ENCODE measurements at places on chromosomes 6 and 20. TPM values are rescaled to one million over a fixed set of nuclear protein-coding genes. Genes with fewer than 3 reads are reported as not detected.

DNA sequence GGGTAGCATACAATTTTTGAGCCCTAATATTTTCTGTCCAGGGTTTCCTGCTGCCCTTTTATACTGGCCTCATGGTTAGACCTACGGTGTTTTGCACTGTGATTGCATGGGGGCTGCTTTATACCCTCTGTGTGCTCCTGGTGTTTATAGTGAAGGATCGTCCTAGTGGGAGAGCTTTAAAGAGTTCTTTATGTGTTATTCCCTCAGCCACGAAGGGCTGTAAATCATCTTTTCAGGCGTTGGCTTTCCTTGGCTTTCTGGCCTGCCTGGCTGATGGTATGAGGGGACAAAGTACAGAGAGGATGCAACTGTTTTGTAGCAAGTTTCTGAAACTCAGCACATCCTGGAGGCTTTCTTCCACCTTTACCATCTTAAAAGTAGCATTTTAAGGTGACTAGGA lies 464.3 kb downstream of the EPM2A start:
- no peak for DNase-seq

DNA sequence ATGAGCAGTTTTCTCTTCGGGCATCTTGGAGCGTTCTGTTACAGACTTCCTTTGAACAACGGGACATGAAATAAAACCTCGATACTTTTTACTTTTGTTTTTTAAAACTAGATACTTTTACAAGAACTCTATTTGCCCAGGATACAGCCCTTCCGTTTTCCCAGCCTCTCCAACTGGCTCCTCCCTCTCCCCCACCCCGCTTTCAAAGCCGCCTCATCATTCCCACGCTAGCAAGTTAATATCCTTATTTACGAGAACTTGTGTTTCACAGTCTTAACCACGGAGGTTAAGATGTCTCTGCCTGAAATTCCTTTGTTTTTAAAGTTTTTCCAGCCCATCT lies 241 bp upstream of the CFAP206 start:
- no peak for DNase-seq

DNA sequence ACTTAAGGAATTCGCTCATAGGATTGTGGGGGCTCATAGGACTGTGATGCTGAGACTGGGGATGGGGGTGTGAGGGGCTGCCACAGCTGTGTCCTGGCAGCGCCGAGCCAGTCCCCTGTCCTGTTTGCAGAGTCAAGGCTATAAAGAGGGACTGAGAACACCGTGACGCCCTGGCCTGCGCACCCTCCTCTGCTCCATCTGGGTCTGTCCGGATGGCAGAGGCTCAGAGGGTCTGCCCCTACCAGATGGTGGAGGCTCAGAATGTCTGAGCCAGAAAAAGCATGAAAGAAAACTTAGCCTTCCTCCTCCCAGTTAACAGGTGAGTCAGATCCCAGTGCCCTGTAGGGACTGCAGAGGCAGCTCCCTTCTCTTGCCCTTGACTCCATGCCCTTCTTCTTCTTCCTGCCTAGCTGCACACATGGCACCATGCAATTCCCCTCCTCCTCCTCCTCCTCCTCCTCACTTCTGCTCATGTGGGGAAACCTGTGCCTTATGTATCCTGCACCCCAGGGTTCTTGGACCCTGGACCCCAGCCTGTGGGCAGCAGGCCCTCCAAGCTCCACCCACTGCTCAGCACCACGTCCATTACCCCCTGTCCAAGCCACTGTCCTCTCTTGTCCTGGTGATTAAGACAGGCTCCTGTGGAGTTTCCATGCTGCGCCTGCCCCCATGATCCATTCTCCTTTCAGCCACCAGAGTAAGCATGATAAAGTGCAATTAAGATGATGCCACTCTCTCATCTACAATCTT lies 410.0 kb upstream of the SULF2 start:
- DNase-seq, result no peak

GRCh38 chr6:132725471-132725870 lies 11.6 kb upstream of the VNN1 start:
- no peak for DNase-seq

DNA sequence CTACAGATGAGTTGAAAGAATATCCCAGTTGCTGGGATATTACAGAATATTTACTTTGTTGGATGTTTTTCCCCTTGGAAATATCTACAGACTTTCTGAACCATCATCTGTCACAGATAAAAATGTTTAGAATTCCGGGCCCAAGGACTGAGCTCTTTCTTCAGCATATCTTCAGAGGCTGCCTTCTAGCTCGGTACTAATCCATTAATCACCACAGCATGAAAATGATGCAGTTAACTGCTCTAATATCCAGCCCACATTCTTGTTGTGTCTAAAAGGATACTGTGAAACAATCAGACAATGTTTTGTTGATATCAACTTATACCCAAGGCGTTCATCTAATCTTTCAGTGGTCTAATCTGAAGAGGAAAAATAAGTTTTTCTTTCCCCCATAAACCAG lies 247.4 kb downstream of the TBC1D32 start:
- no peak for DNase-seq

DNA sequence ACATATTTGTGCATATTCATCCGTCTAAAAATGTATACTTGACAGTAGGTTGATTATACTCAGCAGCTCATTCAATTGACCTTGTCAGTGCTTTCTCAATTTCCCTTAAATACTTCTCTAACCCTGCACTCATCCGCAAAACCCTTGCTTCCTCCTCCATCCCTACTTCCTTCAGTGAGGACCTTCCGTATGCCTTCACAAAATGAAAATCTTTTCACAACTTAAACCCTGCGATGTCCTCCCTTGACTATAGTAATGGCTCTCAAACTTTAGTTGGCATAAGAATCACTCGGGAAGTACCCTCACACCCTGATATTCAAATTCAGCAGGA lies 5.2 kb downstream of the MBOAT1 start:
- no peak for DNase-seq

GRCh38 chr6:83463886-83464285 lies 33.0 kb upstream of the ME1 start:
- no peak for DNase-seq

- no peak for DNase-seq
Observed at GRCh38 chr6:1479095-1479494, 89.7 kb downstream of the FOXF2 start.

GRCh38 chr6:78910591-78911171 lies 43.3 kb downstream of the IRAK1BP1 start:
- DNase-seq, result no peak

DNA sequence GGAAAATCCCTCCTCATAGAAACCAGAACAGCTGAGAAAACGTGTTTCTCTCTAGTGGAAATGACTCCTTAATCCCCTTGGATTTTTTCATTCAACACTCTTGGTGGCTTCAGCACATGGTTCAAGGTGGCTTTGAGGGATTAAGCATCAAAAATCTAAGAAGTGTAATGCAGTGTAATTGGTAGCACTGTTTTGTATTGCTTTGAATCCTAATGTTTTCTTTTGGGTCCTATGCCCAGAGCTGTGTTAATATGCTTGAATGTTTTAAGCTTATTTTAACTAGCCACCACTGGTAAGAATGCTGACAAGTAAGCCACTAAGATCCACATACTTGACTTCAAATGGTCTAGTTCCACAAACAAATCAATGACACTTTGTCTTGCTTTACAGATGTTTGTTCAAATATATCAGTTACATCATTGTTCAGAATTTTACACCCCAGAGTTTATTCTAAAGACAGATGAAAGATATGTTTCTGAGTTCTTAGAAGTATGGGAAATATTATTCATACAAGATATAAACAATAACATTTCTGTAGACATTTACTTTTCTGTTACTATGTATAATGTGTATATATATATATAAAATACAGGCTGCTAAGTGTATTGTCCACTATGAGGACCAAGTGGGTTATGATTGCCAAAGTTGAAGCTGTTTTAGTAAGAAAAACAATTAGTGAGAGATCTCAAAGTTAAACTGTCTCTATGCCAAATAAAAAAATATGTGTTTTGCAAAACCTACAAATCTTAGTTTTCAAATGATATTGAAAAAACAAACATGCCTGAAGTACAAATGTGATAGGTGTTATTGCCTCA lies 220.8 kb downstream of the OGFRL1 start:
- no peak for DNase-seq

DNA sequence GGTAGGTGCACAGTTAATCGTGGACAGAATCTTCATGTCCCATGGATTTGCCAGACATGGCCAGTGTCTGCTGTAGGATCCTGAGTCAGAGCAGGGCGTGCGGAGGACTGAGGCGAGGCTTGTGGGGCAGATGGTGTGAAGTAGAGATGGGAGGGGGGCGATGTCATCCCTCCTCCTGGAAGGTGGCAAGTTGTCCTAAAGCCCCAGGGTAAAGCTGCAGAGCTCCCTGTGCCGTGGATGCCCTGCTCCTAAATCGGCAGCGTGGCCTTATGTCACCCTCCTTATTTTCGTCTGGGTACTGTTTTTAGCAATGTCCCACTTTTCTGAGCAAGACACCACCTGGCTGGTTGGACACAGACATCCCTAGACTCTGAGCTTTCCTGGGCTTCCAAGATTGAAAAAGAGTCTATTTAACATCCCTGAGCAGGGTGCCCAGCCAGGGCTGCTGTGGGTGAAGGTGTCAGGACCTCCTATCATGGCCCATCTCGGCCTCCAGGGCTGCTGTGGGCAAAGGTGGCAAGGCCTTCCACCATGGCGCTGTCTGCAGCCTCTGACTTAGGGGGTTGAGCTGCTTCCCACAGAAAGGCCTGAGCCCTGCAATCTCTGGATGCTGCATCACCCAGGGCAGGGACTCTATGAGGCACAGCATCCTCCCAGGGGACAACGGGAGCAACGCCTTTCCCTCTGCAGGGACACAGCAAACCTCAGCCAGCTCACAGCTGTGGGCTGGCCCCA lies 145.4 kb downstream of the TTLL2 start:
- DNase-seq, result no peak

GRCh38 chr6:51257938-51258337 lies 439.3 kb downstream of the TFAP2B start:
- no peak for DNase-seq

DNA sequence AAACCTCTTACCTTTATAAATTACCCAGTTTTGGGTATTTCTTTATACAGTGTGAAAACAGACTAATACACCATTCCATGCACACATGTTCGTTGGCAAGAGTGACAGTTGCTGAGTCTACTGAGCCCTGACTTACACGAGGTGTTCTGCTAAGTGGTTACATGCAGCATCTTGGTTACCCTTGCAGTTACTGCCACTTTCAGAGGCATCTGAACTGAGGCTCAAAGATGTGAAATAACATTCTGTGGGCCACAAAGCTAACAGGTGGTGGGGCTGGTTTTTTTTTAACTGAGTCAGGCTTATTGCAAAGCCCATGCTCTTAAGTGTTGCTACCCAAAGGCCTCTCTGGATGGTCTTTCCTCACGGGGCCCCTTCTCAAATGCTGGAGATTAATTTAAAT lies 54.4 kb upstream of the GTSF1L start:
- no peak for DNase-seq

- DNase-seq, result no peak
Observed at GRCh38 chr6:38155144-38155543, 335.6 kb downstream of the ZFAND3 start.

DNA sequence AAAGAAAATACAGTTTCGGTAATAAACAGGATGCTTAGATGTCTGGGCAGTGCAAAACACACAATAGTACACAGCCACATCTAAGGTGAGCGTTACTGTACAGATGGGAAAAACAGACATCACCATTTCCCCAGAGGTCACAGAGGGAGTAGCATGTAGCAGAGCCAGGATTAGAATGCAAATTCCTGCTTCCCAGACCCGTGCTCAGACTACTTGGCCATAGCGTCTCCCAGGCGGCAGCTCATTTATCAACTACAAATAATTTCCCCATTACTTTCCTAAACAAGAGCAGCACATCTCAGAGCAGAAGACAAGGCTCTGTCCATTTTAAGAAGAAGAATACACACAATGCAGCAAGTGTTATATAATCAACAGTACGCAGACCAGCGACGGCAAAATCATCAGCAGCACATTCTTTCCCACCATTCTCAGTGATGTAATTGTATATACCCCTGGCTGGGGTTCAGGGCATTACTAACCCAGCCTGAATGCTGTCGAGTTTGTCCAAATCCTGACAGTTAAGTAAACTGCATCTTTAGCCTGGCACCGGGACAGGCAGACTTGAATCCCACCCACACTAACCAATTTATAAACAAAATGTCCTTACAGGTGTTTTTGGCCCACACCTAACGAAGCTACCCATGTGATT lies 61.9 kb downstream of the CNKSR3 start:
- peak; percentile 28 for DNase-seq

DNA sequence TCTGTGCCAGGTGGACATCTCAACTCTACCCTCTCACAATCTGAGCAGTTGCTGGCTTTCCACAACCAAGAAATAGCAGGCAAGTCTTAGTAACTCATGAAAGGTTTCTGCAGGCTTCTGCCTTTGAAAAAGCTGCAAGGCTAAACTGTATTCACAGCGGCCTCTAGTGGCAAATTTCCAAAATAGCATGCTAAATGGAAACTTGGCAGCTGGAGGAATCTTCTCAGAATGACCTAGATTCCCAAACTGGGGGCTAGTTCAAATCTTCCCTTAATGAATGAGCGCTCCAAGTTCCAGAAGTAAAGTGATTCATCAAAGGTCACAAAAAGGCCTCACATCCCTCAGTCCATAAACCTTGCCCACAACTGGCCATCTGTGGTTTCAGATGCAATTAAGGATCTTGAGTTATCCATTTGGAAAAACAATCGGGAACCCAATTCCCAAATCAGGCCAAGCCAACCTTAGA lies 11.9 kb upstream of the CPNE5 start:
- no peak for DNase-seq

DNA sequence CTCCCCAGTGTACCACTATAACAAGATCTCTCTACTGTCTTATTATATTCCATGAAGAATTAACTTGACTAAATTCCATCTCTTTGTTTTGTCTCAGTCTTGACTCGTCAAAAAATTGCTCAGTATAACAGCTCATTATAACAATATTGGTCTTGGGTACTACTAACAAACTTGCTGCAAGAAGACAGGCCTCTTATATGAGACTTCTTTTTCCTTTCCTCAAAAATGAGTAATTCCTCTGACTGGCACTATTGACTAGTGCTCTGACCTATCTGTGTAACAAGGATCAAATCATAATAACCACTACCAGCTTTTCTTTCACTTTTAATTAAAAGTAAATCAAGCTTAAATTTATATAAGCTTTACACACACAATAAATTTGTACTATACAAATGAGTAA lies 91.3 kb upstream of the THEMIS start:
- DNase-seq, result no peak

- DNase-seq, result no peak
Observed at GRCh38 chr20:4508773-4509172, 212.9 kb upstream of the PRND start.

NKAIN2 gene
- total RNA-seq, result 0.28 TPM

SLC35D3 gene
- not detected for total RNA-seq

AGER gene
- total RNA-seq, result 1.8 TPM

SLC18B1 gene
- total RNA-seq, result 3.9 TPM

CLVS2 gene
- not detected for total RNA-seq

LAMA2 gene
- 111 TPM for total RNA-seq

VARS2 gene
- total RNA-seq, result 26.0 TPM
